ENCODE measurements at places on chromosomes 6 and 20. TPM values are rescaled to one million over a fixed set of nuclear protein-coding genes. Genes with fewer than 3 reads are reported as not detected.

The NHLRC1 gene
- 2.4 TPM for polyA plus RNA-seq

The FOXS1 gene
- 0.60 TPM for polyA plus RNA-seq

The HTR1E gene
- 0.03 TPM for polyA plus RNA-seq

The TENT5A gene
- polyA plus RNA-seq, result 7.8 TPM

DNA sequence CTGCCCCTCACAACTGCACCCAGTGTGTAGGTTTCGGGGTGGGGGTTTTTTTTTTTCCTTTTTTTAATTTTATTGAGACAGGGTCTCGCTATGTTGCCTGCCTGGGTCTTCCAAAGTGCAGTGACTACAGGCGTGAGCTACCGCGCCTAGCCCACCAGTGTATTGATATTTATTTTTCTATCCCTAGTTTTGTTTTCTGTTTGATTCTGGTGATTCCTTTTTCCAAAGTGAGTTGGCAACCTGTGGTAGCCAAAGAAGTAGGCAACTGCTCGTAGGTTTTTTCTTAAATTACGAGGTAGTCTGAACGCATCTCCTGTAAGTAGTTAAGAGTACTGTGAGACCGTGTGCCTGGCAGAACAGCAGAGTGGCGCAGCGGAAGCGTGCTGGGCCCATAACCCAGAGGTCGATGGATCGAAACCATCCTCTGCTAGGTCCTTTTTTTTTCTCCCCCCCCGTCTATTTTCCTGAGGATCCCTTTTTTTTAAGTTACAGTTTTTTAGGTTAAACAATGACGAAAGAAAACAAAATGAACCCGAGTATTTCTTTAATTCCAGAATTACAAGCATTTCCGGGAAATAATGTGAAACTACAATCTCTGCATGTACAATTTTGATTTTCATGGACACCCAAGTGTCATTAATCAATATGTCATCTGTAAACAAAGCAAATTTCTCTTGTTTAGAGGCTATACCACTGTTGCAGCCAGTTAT lies 78.7 kb upstream of the BTN3A2 start:
- H3K27ac ChIP-seq, result peak overlapping the region; percentile 92
- H3K27me3 ChIP-seq, result no peaks in the 10 kb centered on the region
- no peaks in the 10 kb centered on the region for H3K36me3 ChIP-seq
- H3K4me3 ChIP-seq, result peak overlapping the region; percentile 52
- H3K4me1 ChIP-seq, result peaks cover 16% of the 10 kb centered on the region
- peak; percentile 88 for DNase-seq

GRCh38 chr6:166348305-166348949 lies 6.1 kb upstream of the SFT2D1 start:
- no peak for DNase-seq
- no peaks in the 10 kb centered on the region for H3K27me3 ChIP-seq
- H3K27ac ChIP-seq, result no peak overlapping the region
- peaks cover 2% of the 10 kb centered on the region for H3K4me1 ChIP-seq
- no peak overlapping the region for H3K4me3 ChIP-seq

- no peaks in the 10 kb centered on the region for H3K4me1 ChIP-seq
- H3K27me3 ChIP-seq, result no peaks in the 10 kb centered on the region
- H3K36me3 ChIP-seq, result peaks cover 71% of the 10 kb centered on the region
- H3K27ac ChIP-seq, result no peak overlapping the region
- no peak for DNase-seq
Measured at GRCh38 chr20:49115564-49115963, 69.5 kb downstream of the CSE1L start.

GRCh38 chr6:162251257-162251656 lies 476.3 kb downstream of the PRKN start:
- no peaks in the 10 kb centered on the region for H3K4me1 ChIP-seq
- DNase-seq, result no peak
- H3K4me3 ChIP-seq, result no peak overlapping the region
- no peaks in the 10 kb centered on the region for H3K27me3 ChIP-seq

DNA sequence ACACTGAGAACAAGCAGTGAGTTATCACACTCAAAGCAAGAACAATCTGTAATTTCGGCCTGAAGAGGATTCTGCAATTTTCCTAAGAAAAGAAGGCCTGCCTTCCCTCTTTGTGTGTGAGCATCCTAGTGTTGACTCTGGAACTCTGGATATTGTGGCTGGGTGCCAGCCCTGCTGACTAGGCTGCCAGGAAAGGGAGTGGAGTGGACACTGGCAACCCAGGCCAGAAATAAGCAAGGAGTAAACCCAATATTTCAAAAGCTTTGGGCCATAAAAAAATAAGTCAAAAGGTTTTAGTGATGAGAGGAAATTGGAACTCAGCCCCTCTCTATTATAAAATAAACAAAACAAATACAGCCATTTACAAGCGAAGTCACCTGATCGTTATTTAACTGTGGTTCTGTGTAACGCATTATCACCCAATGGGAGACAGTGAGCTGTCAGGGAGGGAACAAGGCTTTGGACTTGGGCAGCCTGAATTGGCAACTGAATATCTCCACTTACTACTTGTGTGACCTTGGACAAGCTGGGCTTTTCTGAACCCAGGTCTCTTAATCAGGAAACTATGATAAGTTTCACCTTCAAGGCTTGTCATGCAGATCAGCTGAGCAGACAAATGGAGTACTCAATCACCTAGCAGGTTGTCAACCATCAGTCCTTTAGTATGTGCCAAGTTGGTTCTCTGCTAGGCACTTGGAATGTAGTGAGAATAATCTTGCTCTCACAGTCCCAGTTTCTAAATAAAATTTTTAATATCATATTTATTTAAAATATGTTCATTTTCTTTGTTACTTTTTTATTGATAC lies 196.2 kb downstream of the PAX1 start:
- H3K36me3 ChIP-seq, result no peaks in the 10 kb centered on the region
- peak; percentile 96 for DNase-seq
- H3K4me3 ChIP-seq, result no peak overlapping the region
- H3K27me3 ChIP-seq, result no peaks in the 10 kb centered on the region
- H3K4me1 ChIP-seq, result no peaks in the 10 kb centered on the region

DNA sequence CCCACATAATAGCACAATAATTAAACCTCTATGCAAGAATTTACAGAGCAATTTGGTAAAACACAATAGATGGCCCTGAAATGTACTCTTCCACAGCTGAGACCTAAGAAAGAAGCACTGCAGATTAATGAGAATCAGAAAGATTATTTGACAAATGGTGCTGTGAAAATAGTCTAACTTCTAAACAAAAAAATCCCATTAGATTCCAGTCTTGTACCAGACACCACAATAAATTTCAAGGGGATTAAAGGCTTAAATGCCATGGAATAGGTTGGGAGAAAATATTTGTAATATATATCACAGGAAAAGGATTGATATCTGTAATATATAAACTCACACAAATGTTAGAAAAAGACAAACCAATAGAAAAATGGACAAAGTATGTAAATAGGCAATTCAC lies 14.4 kb downstream of the TMEM244 start:
- no peak for DNase-seq
- no peaks in the 10 kb centered on the region for H3K36me3 ChIP-seq
- no peak overlapping the region for H3K27ac ChIP-seq
- no peak overlapping the region for H3K4me3 ChIP-seq

All from sigmoid colon (tissue), 7 donors.